ENCODE measurements at places on chromosomes 4 and X.

DNA sequence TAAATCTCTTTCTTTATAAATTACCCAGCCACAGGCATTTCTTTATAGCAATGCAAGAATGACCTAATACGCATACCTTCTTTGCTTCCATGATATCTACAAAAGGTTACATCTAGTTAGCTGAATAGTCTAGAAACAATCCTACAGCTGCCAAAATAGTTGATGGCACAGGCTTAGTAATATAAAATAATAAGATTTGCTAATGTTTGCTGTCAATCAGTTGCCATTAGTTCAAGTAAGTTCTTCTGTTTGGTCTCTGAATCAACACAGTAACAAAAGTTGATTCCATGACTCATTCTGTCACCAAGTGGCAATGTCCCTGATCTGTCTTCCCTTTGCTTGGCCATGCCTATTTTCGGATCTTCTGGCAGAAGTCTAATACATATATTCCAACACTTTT lies 470.2 kb downstream of the SPRY1 start:
- no peak for DNase-seq

DNA sequence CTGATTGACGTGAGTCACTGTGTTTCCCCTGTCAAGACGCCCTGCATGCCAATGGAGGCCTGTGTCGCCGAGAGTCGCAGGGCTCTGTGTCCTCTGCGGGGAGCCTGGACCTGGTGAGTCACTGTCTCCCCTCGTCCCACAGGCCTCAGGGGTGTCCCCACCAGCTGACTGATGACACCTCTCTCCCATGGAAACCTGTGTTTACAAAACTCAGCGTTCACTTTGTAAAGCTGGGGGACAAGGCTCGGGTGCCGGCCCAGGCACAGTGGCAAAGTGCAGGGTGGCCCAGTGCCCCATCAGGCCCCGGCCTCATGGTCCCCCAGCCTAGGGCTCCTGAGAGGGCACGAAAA lies 21.2 kb upstream of the HGFAC start:
- no peak for DNase-seq

- DNase-seq, result no peak
Measured at GRCh38 chr4:93203708-93204107, 624.8 kb upstream of the ATOH1 start.

- no peak for DNase-seq
Measured at GRCh38 chr4:152860046-152860445, 76.1 kb upstream of the FHDC1 start.

DNA sequence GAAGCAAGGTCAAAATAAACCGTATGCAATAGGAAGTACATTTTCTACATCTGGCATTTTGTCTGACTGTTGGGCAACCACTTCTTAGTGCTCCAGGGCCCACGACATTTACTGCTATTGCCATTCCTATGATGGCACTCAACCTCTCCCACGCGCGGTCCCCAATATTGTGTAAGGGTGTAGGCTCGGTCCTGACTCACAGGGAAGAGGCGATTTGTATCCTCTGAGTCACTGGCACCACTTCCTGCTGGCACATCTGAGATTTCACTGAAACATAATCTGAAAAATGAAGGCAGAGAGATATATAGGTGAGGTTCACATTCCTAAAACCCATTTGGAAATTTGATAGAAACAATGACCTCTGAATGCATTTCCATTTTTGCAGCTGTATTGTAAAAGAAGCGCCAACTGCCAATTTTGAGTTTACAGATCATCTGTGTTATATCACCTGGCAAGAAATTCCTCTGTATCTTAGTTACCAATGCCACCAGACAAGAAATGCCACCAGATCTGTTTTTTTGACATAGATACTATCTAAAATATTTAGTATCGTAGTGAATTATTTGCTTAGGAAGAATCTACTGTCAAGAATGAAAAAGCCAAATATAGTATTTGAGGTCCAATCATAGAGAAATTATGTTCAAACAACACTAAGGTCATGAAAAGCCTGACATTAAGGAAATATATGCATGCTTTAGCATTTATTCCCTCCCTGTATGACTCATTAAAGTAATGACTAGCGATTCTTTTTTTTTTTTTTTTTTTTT lies 9.8 kb downstream of the EREG start:
- DNase-seq, result no peak

GRCh38 chr4:158826057-158826456 lies 57.2 kb downstream of the FNIP2 start:
- no peak for DNase-seq

DNA sequence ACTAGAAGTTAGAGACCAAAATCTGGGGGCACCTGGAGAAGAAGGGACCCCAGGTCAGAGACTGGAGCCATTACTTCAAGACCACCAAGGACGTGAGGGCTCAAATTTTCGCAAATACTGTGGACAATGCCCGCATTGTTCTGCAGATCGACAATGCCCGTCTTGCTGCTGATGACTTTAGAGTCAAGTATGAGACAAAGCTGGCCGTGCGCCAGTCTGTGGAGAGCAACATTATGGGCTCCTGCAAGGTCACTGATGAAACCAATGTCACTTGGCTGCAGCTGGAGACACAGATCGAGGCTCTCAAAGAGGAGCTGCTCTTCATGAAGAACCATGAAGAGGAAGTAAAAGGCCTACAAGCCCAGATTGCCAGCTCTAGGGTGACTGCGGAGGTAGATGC lies 101.2 kb downstream of the NCAPG start:
- DNase-seq, result no peak

DNA sequence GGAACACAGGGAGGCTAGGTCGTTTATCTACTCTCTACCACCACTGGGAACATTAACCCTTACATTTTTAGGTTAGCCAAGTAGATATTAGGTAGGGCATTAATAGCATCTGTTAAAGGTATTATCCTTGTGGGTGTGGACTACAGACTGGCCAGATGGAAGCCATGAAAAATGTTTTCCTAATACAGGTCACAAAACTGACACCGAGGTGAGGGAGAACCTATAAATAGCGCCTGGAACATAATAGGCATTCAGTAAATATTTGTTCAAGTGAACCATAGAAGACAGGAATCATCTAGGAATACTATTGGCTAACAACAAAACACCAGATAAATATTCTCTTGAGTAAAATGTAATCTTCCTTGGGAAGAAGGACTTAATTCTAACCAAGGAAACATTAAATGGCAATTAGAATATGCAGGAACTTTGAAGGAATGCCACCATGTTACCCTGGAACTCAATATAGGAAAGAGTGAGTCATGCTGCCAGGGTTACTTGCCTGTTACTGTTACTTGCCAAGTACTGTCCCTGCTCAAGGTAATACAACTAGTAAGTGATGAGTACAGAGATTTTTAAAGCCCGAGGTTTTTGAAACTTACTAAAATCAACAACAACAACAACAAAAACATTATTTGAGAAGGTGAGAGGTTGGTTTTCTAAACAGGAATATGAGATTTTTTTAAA lies 79.0 kb downstream of the SOX3 start:
- no peak for DNase-seq

DNA sequence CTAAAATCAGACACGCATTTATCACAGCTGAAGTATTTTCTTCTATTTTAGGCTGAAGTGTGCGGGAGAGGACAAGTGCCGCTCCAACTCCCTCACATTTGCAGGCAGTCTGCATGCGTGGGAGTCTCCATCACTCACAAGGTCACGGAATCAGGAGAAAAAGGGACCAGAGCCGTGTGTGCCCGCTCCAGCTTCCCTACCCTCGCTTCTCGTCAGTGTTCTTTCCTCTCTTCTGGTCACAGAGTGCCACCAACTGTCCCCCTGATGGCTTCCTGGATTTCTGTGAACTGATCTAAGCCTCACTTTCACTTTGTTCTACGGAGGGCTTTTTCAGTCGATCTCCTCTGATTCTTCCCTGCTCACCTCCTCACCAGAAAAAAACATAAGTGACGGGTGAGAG lies 407.4 kb upstream of the AADAT start:
- DNase-seq, result no peak

GRCh38 chr4:87811977-87812376 lies 12.6 kb downstream of the IBSP start:
- DNase-seq, result no peak

DNA sequence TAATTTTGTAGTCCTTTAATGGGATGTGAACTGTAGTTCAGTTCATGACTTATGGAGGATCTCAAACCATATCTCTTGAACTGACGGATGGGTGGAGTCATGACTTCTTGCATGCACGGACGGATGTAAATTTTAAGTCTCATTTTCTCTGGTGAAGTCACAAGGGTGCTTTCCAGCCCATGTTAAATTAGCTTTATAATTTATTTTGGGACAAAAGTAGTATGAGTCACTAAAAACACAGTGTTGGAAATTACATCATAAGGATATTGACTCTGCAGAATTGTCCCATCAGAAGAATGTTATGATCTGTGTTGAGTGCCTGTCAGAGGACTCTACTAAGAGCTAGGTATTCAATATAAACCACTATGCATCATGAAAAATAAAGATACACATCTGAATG lies 6.8 kb upstream of the PAGE5 start:
- DNase-seq, result no peak

- no peak for DNase-seq
Measured at GRCh38 chrX:44352758-44353157, 9.3 kb upstream of the EFHC2 start.

DNA sequence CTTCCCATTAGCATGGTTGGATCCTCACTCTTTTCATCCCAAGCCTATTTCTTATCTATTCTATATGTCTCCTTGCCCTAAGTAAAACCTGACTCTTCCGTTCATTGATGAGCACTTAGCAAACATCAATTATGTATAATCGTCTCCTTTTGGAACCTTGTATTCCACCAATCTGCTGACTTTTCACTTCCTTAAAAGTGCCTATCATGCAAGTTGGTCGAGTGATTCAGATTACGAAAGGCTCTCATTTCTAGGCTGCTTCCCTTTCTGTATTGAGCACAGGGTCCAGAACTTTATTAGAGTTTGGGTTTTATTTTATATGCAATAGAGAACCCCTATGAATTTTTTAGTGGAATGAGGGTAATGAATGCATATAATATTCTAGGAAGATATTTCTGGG lies 27.1 kb upstream of the ALB start:
- DNase-seq, result no peak

Data from suprapubic skin (tissue), 4 donors.